ENCODE measurements at places on chromosomes 2 and 18. TPM values are rescaled to one million over a fixed set of nuclear protein-coding genes. Genes with fewer than 3 reads are reported as not detected.

Gene ELP2
- 99.2 TPM for total RNA-seq

Gene AMER3
- total RNA-seq = not detected

Gene MSTN
- not detected for total RNA-seq

DNA sequence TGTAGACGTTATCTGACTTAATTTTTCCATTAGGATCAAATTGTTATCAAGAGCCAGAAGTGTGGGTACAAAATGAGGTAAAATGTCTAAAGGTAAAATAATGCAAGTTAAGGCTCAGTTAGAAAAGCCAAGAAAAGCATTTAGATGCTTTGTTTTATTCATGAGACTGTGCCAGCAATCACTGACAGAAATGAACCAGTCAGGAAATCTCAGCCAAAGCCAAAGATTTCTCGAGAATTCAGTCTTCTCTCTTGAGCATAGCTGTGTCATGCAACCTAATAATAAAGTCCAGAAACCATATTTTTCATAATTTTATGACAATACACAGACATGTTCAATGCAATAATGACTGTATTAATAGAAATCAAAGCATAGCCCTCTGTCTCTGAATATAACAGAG lies 43.5 kb upstream of the ZNF397 start:
- no peak for DNase-seq

DNA sequence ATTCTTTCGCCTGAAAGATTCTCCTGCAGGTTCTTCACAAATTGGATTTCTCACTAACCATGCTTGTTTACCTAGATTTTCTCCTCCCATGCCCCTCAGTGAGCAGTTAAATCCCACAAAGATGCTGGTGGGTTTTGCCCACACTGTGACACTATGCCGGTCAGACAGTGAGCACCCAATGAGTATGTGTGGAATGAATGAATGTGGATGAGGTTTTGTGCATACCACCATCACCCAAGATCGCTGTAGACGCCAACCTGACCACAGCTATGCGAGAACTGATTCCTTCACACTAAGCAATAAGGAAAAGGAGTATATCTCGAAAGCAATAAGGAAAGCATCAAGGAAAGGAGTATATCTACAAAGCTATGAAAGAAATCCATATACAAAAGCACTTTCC lies 116.7 kb downstream of the PID1 start:
- no peak for DNase-seq

GRCh38 chr18:68263481-68263880 lies 451.4 kb downstream of the TMX3 start:
- no peak for DNase-seq

GRCh38 chr2:66270247-66270646 lies 164.7 kb upstream of the MEIS1 start:
- no peak for DNase-seq

DNA sequence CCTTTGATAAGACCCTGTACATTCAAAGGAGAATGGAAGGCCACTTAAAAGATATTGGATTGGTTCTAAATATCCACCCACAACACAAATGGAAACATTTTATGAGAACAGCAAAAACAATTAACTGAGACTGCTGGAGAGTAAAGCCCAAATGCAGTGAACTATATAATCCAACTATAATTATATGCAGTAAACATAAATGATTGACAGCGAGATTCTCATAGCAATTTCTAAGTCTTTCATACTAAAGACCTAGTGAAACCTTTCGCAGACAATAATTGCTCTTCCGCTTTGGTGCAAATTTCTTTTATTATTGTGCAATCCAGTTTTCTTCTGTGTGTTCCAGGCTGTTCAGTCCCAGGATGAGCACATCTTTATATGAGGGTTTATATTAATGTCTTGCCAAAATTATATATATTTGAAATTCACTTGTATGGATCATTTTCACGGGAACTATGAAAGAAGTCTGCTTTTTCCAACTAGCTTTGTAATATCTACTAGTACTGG lies 190.9 kb downstream of the ST6GAL2 start:
- no peak for DNase-seq

GRCh38 chr2:207621501-207622039 lies 3.6 kb downstream of the METTL21A start:
- DNase-seq = no peak
